ENCODE measurements at places on chromosomes 5 and 9. TPM values are rescaled to one million over a fixed set of nuclear protein-coding genes. Genes with fewer than 3 reads are reported as not detected.

Gene FOXD4L6
- total RNA-seq: not detected

Gene NRG2
- 1.9 TPM for total RNA-seq

Gene DPM2
- 53.8 TPM for total RNA-seq

Gene PCDHAC2
- total RNA-seq: 0.17 TPM

Data from M059J (cell line).